ENCODE measurements at places on chromosomes 5 and 9.

DNA sequence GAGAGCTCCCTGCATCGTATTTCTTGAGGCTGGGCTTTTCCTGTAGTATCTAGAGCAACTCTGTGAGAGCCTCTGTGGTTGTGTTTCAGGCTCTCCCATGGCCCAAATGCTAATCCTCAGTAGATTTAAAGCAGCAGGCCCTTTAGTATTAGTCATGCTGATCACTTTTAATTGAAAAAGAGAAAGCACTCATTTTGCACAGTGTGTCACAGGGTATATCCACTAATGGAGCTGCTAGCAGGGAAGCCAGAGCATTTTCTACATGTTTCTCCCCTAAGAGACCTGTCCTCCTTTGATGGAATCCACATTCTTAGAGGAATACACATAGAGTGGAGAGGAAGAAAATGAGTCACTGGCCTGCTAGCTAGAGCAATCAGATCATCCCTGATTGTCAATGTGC, 348.5 kb downstream of the TMEM232 start:
- DNase-seq, result no peak

GRCh38 chr5:107365320-107366109, 305.2 kb downstream of the EFNA5 start:
- DNase-seq, result no peak

GRCh38 chr5:82265047-82265446, 13.1 kb downstream of the RPS23 start:
- no peak for DNase-seq

DNA sequence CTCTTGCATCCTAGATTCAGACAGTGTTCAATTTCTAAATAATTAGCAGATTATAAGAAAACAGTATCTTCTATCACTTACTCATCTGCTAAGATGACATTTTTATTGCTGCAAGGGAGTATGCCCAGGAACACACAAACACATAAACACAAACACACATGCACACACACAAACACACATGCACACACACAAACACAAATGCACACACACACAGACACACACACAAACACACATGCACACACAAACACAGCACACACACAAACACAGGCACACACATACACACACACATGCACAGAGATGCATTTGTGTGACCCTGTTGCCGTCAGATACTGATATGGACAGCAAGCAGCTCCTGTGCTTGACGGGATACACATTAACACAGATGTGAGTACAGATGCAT, 612.9 kb downstream of the IRX1 start:
- DNase-seq, result no peak

GRCh38 chr5:57717555-57717954, 234.9 kb upstream of the ACTBL2 start:
- no peak for DNase-seq

GRCh38 chr9:100084734-100085133, 14.1 kb downstream of the ERP44 start:
- DNase-seq, result no peak

- no peak for DNase-seq
These were observed 173.2 kb downstream of the ZSWIM6 start for GRCh38 chr5:61505281-61505680.
